ENCODE measurements at places on chromosomes 5 and 9.

- no peak for DNase-seq
Observed at GRCh38 chr9:90680534-90680933, 37.9 kb upstream of the DIRAS2 start.

DNA sequence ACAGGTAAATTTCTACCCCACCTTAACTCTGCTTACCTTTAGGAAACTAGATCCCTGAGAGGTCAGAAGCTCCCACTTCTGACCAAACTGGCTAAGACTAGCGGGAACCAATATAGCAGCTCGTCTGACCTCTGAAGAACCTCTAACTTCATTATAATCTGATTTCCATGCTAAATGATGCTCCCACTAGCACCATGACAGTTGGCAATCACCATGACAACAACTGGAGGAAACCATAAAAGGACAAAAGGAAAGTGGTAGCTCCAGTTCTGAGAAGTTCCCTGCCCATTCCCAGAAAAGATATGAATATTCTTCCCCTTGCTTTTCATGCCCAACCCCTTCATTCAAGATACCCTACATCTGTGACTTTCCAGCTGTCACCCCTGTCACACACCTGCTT is 483.3 kb downstream of the CTNND2 start:
- DNase-seq, result no peak

DNA sequence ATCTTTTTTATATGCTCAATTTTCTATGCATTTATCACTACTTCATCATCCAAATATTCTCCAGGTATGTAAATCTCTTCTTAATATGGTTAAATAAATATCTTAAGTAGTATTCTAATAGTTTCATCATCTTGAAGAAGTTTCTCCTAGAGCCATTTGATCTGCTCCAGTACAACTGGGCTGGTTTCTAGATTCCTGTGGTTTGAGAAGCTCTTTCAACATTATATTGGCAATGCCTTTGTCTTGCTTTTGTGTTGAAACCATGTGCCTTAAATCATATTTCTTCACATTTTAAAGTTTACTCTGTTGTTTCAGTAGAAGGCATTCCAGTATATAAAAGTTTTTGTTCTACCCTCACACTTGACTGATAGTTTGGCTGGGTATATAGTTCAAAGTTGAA is 27.6 kb downstream of the MBLAC2 start:
- DNase-seq, result no peak

DNA sequence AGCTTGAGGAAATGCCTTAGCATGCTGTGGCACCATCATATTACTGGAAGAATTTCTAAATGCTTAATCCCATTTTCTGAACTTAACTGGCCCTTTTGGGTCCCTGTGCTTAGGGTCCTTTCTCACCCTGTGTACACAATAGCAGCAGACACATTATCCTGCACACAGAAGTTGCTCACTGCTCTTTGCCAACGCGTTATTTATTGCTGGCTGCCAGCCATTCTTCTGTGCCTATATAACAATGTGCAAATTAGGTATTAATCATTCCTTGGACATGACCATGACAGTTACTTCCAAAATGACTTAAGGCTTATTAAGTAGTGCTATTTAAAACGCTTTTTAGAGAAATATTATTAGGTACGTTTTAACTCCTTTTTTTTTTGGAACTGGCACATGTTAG is 134.7 kb downstream of the FBN2 start:
- no peak for DNase-seq

DNA sequence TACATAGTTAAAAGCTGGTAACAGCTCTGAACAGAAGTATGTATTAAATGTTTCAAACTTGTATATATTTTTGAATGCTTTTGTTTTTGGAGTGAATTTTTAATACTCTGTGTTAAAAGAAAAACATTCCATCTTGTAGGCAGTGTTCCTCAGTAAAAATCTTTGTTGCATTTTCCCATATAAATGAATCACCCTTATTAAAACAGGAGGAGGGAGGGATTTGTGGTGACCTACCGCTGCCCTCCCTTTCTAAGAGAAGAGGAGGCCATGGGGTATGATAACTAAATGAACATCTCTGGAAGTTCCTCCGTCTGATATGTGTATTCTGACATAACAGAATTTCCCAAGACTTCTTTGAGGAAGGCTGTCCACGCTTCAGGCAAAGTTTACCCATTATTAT is 53.4 kb downstream of the INIP start:
- DNase-seq, result no peak

- no peak for DNase-seq
Observed at GRCh38 chr5:59579101-59579823, 314.3 kb downstream of the PDE4D start.

- DNase-seq, result no peak
Observed at GRCh38 chr5:157556615-157557418, 18.8 kb downstream of the ADAM19 start.

DNA sequence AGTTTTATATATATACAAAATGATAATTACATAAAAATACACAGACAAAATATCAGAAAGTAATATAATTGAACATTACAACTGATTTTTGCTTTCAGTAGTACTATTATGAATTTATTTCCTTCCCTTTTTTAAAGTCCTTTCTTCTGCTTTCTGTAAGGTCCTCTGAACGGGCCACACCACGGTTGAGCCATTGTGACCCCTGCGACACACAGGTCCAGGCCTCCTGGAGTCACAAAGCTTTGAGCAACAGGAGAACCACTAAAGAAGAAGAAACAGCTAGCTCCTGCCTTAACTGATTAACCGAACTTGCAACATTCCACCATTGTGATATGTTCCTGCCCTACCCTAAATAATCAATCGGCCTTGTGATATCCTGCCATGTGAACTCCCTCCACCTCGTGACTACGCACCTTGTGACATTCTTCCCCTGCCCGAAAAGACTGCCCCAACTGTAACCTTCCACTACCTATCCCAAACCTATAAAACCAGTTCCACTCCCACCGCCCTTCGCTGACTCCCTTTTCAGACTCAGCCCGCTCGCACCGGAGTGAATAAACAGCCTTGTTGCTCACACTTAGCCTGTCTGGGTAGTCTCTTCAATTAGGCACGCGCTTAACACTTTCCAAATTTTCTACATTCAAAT is 375.0 kb upstream of the RFX3 start:
- DNase-seq, result no peak

DNA sequence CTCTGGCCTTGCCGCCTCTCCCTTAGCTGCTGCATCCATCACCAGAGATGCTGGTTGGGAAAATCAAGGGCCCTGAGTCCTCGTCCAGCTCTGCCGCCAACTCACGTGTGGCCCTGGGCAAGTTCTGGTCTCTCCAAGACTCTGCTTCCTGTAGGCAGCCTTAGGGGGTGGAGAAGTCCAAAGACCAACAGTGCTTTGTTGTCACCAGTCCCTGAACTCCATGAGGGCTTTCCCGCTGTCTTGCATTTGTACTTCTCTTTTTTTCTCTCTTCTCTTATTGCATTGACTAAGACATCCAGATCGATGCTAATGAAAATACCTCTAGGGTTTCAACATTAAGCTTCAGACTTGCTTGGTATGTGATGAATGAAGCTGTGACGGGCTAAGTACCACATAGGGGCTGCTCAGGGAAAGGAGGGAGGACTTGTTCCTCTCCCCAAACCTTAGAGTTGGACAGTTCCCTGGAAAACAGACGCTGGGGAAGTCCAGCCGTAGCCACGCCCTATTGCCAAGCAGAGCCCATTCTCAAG is 63.7 kb upstream of the STXBP1 start:
- no peak for DNase-seq

GRCh38 chr5:16754086-16754485 is 137.3 kb upstream of the RETREG1 start:
- DNase-seq, result no peak

- no peak for DNase-seq
Observed at GRCh38 chr5:95984287-95984938, 22.8 kb upstream of the ELL2 start.

DNA sequence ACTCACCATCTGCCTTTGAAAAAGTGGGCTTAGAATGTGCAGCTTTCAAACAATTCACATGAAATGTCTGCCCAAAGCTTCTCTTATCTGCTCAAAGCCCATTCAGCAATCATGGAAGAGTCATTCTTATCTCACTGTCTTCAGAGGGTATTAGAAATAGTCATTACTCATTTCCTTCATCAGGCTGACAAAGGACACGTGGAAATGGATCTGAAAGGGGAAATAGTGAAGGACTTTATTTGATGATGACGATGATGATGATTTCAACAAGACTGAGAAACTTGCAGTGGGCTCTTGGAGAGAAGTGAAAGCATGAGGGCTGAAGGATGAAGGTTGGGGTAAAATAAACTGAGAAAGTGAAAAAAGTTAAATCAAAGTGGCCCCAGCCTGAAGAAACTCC is 194.3 kb downstream of the SMARCA2 start:
- DNase-seq, result no peak

DNA sequence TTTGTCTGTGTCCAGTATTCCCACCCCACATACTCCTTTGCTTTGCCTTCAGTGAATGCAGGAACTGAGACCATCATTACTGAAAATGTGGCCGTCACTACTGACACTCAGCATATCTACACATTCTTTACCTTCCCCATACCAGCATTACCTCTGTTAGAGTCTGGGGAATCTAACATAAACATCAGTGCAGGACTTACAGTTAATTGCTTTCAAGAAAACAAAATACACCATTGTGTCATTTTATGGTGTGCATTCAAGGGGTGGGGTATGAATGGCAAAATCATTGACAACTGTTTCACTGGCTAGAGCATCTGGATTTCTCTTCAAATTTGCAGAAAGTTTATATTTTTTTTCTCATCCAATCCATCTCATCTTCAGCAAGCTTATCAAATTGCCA is 731.4 kb upstream of the RIOK2 start:
- no peak for DNase-seq

- no peak for DNase-seq
Observed at GRCh38 chr5:176388003-176388443, 375 bp downstream of the NOP16 start.

DNA sequence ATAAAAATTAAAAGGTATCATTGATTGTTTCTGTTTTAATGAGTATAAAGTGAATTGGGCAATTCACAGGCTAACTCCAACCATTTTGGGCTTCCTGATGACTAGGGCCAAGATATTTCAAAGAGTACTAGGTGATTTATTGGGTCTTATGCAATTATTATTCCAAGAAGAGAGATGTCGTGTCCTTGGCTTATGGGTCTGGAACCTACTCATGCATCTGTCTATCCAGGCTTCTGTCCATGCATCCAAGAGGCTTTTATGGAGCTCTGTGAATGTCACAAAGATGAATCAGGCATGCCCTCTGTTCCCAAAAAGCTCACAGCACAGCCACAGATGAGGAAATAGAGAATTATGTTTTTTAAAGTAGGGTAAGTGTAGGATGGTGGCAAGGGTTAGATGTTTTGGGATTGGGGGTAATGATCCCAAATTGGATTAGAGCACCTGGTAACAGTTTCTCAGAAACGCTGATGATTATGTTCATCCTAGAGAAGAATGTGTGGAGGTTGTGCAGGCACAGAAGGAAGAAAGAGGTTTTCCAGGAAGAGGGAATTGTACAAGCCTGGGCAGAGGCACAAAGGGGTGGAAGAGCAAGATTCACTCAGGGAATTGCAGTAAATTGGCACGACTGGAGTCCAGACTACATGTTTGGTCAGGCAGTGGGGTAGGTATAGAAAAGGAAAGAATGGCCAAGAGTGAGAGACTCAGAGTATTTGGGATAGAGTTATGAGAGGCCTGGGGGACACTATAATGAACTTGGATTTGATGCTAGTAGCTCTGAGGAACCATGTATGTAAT is 83.0 kb upstream of the TNC start:
- no peak for DNase-seq

DNA sequence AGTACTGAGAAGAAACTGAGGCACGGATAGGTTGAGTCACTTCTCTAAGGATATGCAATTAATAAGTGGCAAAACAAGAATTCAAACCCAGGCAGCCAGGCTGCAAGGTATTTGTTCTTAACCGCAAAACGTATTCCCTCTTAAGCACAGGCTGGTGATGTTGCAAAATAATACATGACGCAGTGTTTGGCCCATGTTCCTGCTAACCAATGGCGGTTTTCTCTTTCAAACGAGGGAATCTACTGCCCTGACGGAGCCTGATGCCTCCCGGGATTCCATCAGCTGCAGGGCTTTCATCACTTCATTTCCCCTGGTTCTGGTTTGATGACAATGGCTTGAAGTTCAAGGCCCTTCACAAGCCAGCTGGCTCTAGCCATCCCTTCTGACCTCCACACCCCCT is 154.8 kb downstream of the SLIT3 start:
- no peak for DNase-seq

- no peak for DNase-seq
Observed at GRCh38 chr5:140220032-140220697, 45.2 kb downstream of the CYSTM1 start.

DNA sequence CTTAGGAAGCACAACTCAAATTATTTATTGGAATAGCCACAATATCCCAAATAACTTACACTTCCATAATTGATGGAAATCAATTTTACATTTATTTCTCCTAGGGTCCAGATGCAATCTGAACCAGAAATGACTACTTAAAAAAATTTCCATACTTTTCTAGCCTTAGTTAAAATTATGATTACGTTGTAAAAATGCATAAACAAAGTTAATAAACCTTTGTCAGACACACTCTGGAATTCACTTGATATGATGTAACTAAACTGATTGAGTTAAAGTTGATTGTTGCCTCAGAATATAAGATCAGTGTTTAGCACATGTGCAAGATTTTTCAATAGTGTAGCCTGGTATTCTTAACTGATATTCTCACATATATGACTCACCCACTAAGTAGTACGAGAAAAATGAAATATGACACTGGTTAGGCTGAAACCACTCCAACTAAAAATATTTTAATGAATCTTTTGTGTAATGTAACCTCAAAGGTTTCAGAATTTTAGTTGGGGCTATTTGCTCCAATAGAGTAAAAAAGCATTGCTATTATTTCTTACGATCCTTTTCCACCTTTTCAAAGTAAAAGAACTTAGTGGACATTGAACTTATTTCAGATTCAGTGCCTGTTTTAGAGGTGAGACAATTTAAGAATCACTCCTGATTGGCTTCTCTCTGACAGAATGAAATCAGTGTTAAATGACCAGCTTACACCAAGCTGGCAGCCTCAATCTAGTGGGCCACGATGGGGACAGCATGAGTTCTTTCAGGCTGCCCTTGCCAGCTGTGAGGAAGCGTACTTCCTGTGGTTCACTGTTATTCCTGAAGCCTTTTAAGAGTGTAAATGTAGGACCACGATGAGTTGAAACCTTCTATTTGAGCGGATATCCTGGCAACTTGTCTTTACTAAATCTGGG is 277.2 kb upstream of the CDH9 start:
- no peak for DNase-seq

GRCh38 chr5:980966-981365 is 27.6 kb upstream of the NKD2 start:
- no peak for DNase-seq

GRCh38 chr5:119382169-119382568 is 26.4 kb downstream of the TNFAIP8 start:
- no peak for DNase-seq

GRCh38 chr5:168801567-168801966 is 222.4 kb upstream of the PANK3 start:
- no peak for DNase-seq

- no peak for DNase-seq
Observed at GRCh38 chr5:72188166-72188565, 80.9 kb downstream of the MAP1B start.

GRCh38 chr5:136127560-136127959 is 5.1 kb upstream of the SMAD5 start:
- no peak for DNase-seq
